ENCODE measurements at places on chromosomes 11 and 22.

DNA sequence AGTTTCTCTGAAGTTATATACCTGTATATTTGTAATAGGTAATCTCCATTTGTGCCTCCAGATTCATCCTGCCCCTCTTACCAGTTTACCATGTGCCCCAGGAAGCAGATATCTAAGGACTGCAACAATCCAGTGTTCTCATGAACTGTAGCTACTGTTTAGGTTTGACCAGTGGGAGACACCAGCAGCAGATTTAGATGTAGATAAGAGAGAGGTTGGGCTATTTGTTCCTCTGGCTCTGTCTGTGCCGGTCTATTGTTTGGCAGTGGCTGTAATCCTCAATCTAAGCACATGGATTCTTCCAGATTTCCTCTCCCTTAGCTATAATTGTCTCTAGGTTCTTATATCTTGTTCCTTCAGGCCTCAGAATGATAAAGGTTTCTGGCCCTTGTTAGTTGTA lies 88.4 kb downstream of the ANO3 start:
- DNase-seq = no peak

GRCh38 chr11:113546757-113547507 lies 71.7 kb upstream of the DRD2 start:
- no peak for DNase-seq

GRCh38 chr11:35248558-35249323 lies 109.8 kb downstream of the CD44 start:
- DNase-seq = no peak

- no peak for DNase-seq
Observed at GRCh38 chr11:94734563-94735275, 33.4 kb upstream of the AMOTL1 start.

- DNase-seq = peak; percentile 16
Observed at GRCh38 chr22:23315341-23315917, 135.1 kb downstream of the BCR start.

DNA sequence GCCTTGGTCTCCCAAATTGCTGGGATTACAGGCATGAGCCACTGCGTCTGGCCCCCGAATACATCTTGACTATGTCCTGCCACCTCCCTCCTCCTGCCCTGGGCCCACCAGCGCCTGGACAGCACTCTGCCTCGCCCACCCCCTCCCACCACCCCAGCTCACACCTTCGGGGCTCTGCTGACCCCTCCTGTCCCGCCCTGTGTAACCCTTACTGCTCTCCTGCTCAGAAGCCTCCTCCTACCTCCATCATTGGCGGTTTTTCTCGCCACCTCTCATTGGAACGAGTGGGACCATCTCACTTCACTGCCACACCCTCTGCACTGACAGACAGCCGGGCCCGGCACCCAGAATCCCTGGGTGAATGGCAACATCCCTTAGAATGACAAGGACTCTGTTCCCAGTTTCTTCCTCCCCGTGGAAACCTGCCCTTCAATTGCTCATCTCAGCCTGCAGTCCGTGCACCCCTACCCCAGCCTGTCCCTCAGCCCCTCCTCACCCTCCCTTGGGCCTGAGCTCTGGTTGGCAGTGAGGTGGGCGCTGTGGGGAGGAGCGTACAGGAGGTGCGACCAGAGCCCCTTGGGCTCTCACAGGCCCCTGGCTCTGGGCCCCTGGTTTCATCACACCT lies 32.2 kb downstream of the LRRC74B start:
- no peak for DNase-seq

- no peak for DNase-seq
Observed at GRCh38 chr22:35783943-35784614, 66.4 kb downstream of the APOL5 start.

- DNase-seq = no peak
Observed at GRCh38 chr11:78786086-78786485, 211.4 kb upstream of the NARS2 start.

DNA sequence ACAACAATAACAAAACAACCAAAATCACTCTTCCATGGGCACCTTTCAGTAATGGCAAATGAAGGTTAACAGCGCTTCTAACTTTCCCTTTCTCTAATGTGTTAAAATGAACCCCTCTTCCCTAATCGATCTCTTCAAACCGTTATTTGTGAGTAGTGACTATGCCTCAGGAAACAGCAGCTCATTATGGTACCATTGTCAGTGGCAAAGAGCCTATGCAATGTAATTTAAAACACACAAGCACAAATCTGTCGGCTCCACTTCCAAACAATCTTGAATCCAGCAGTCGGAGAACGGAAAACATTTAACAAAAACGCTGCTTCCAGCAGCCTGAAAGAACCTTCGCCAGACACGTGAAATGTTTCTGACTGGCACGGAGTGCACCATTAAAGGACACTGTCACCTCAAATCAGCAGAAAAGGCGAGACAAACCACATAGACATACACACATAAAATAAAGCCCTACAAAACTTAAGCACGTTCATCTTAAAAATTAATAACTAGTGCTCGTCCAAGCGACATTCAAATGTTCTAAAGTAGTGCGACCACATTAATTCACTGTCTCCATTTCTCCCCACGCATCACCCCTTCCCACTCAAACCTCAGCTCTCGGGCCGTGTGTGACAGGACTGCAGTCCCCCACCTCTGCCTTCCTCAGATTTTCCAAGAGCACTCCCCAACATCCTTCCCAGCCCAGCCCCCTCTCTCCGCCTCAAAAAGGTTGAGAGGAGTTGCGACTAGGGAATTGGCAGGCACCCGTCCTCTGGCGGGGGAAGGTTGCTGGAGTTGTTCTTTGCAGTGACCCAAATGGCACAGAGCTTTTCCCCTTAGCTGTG lies 748 bp downstream of the RAB30 start:
- DNase-seq = no peak

GRCh38 chr22:42992886-42993479 lies 22.0 kb downstream of the PACSIN2 start:
- DNase-seq = no peak

DNA sequence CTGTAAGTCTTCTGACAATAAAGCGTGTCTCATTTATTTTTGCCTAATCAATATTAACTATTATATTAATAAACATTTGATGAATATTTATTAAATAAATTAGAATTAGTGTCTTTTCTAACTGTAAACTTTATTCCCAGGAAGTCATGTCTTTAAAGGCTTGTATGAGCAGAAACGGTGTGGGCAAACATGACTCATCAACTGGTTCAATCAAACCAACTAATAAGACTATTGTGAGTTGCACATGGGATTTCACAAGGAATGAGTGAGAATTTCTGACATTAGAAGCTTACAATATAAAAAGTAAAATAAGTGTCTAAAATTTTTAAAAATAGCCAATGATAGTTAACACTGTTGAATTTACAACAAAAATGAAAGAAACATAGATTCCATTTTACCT lies 259.2 kb upstream of the CTSC start:
- DNase-seq = no peak

DNA sequence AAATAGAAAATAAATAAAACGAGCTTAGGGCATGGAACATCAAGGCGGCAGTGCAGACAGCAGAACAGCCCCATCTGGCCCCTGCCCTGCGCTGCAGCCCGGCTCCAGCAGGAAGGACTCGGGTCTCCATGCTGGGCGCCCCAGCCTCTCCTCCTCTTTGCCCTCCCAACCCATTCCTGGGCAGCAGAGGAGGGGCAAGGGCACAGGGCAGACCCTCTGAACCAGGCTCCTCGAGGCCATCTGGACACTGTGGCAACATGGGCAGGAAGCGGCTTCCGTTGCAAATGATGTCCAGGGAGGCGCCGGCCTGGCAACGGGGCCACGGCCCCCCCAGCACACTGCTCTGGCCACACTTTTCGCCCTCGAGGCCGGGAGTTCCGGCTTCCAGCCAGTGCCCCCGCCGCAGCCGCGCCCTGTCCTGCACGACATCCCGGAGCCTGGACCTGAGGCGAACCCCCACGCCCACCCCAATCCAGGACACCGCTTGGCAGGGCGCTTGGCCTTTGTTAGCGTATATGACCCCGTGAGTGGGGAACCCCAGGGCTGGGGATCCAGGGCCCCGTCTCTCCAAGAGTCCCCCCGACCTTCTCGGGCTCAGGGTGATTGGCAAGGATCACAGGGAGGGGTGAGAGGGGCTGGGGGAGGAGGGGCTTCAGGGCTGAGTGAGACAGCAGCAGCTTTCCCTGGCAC lies 192.1 kb downstream of the IGLL1 start:
- DNase-seq = no peak

- DNase-seq = no peak
Observed at GRCh38 chr11:87359401-87359800, 321.7 kb downstream of the TMEM135 start.

- DNase-seq = no peak
Observed at GRCh38 chr11:122229078-122229477, 113.1 kb upstream of the BLID start.

GRCh38 chr11:7422544-7423331 lies 62.6 kb upstream of the OLFML1 start:
- DNase-seq = no peak

DNA sequence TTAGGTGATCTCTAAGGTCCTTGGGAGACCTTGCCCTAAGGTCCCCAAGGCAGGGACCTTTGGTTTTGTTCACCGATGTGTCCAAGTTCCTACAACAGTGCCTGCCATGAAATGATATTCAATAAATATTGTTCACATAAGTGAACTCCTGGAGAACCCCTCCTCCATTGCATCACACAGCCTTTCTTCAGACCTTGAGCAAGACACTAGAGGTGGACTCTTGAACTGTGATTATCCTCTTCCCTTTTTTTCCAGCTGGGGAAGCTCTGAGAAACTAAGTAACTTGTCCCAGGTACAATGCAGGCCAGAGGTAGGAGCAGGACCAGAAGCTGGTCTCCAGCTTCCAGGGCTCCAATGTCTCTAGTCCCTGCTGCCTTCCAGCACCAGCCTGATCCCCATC lies 76.6 kb upstream of the LMO1 start:
- no peak for DNase-seq

GRCh38 chr22:45512363-45512762 lies 9.7 kb downstream of the FBLN1 start:
- DNase-seq = no peak

DNA sequence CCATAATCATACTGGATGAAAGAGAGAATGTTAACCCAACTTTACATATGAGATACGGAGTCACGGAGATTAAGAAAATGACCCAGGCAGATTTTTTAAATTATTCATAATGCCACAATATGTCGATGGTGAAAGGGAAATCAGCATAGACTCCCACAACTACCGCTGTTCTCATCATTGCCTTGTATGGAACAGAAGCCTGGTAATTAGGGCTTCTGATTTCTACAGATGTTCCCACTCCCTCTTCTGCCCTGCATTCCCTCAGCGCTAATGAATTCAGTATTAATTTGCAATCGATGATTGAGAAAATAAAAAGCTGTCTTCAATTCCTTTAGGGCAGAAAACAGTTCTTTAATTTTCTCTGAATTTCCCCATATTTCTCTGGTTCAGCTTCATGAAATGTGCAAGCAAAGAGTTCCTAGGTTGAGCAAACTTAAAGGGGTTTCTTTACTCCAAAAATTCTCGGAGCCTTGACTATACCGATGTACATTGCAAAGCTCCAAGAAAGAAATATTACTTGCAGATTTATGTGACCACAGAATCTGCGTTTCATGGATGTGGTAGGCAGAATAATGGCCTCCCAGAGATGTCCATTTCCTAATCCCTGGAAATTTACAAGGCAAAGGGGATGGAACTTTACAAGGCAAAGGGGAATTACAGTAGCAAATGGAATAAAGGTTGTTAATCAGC lies 134.9 kb upstream of the ZC3H12C start:
- no peak for DNase-seq

DNA sequence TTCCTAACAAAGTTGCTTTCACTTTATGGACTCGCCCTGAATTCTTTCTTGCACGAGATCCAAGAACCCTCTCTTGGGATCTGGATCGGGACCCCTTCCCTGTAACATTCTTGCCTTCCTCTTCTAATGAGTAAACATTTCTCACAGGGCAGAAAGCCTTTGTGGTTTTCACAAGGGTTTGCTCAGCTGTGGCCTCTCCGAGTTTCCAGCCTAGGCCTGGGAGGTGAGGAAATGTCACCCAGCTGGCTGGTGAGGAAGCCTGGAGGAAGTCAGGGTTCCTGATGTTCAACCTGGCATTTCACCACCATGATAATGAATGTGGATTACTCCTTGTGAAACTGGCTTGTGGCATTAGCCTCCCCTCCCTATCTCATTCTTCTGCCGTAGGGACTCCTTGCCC lies 224.9 kb downstream of the DSCAML1 start:
- DNase-seq = no peak

DNA sequence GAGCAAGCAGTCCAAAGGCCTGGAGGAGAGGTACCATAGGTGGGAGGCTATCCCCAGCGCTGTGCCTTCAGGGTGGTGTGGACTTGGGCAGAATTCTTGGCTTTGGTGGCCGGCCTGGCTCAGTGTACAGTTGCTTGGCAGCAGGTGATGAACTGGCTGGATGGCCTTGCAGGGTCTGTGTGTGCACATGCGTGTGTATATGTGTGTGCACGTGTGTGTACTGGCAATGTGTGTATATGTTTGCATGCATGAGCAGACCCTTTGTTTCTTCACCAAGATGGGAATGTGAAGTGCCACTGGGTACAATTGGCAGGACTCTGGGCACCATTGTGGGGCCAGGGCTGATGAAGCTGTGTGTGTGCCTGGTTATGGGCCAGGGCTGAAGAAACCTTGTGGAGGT lies 53.0 kb downstream of the CEP164 start:
- no peak for DNase-seq

- DNase-seq = no peak
Observed at GRCh38 chr11:69877235-69877634, 58.0 kb upstream of the FGF3 start.

- no peak for DNase-seq
Observed at GRCh38 chr11:124638500-124638899, 15.8 kb downstream of the TBRG1 start.

- peak; percentile 83 for DNase-seq
Observed at GRCh38 chr22:46013460-46014416, 36.8 kb upstream of the WNT7B start.

GRCh38 chr11:118961591-118961990 lies 5.5 kb downstream of the UPK2 start:
- DNase-seq = no peak

GRCh38 chr11:45806072-45806933 lies 1.4 kb downstream of the SLC35C1 start:
- no peak for DNase-seq

DNA sequence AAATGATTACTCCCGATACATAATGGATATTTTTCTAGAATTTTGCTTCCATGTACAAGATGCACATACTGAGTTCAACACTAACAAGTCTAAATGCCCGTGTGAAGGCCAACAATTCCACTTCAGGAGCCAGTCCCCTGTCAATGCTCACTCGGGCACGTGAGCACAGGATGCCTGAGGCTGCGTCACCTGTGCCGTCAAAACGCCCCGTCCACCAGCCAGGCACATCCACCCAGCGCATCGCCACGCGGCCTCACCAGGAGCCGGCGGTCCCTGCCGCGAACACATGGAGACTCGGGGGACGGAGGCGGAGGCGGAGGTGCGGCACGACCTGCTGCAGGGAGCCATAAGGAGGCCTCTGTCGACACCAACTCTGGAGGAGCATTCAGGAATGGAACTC lies 9.8 kb downstream of the TOLLIP start:
- no peak for DNase-seq

Measured in activated CD8-positive, alpha-beta memory T cell treated with anti-CD3 and anti-CD28 coated beads for 4 hours (primary cell).